Left renal cortex interstitium (tissue), 4 donors: ENCODE measurements at places on chromosomes 12 and 14. TPM values are rescaled to one million over a fixed set of nuclear protein-coding genes. Genes with fewer than 3 reads are reported as not detected.

GRCh38 chr14:24513009-24513408 lies 4.9 kb upstream of the CMA1 start:
- no peak for DNase-seq

DNA sequence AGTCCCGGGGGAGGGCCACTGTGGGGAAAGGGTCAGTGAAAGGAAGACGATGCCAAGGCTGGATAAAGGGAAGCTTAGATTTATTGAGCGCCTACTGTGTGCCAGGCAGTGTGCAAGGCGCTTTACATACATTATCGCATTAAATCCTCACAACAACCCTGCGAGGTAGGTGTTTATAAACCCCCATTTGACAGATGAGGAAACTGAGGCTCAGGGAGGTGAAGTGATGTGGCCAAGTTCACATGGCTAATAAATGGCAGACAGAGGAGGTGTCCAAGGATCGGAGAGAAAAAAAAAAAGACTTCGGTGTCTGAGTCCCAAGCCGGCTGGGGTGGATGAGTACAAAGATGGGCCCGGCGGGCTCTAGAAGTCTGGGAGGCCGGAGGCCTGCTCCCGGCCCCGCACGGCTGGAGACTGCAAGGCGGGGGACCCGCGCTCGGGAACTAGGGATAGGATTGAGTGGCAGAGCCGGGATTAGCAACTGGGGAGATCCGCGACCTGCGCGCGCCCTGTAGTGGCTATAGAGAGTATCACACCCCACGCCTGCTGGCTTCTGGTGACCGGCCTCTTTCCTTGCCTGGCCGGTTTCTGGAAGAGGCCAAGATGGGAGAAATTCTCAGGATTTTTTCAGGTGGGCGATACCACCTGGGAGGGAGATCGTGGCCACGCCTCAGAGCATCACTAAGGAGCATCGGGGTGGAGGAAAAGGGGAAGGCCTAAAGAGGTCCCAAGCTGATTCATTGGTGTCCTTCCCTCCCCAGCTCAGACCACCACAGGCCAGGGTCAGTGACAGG lies 3.9 kb downstream of the DDN start:
- no peak for DNase-seq

DNA sequence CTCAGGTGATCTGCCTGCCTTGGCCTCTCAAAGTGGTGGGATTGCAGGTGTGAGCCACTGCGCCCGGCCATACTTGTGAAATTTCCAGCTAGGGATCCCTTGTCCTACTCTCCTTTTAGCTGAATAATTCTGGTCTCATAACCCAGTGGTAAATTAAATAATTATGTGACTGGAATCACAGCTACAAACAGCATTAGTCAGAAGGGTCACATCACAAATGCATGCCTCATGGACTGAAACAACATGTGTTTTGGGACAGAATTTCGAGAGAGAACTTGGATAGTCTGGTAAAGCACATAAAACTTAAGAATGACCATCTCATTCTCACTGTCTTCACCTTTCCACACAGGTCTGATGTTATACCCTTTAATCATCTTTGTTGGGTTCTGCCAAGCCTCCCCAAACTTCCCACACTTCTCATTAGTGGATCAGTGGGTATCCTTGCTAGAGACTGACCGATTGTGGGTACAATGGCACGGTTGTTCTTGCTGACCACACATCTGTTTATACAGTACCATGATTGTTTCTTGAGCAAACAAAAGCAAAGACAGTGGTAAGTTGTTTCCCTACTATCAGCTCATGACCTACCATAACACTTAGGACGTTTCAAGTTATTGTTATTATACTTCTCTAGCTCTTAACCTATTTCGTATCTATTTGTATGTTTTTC lies 5.1 kb downstream of the GPRC5D start:
- DNase-seq, result no peak

DNA sequence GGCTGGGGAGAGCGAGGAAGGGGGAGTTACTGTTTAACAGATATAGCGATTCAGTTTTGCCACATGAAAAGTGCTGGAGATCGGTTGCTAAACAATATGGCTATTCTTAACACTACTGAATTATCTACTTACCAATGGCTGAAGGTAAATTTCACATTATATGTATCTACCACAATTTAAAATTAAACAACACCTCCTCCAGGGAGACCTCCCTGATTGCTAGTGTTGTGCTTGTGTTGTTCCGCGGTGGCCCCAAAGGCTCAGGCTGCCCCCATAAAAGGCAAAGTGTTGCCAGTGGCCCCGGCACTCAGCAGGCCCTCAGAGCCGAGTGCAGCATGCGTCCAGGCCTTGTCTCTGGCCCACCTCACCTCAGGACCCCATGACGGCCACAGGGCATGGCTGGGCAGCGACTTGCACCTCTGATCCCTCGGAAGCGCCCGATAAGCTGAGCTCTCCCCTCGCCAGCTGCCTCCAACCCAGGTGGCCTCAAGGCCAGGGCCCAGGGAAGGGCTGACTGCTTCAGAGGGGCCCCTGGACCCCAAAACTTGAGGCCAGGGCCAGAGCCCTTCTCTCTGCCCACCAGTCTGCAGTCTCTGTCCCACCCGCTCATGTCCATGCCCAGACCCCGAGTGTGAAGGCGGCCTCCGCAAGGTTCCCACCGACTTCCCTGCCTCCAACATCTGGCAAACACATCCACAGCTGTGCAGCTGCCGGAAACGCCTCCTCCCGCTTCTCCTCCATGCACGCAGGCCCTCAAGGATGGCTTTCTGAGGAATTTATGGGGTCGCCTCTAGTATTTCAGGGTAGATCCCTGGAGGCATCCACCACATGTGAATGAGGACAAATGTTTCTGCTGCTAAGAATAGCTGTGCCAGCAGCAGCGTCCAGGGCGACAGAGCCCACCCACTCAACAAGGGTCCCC lies 60.0 kb downstream of the NCOR2 start:
- no peak for DNase-seq

- DNase-seq, result no peak
Observed at GRCh38 chr12:69901221-69901905, 76.3 kb downstream of the MYRFL start.

GRCh38 chr14:23518709-23519108 lies 32.9 kb downstream of the ZFHX2 start:
- no peak for DNase-seq

DNA sequence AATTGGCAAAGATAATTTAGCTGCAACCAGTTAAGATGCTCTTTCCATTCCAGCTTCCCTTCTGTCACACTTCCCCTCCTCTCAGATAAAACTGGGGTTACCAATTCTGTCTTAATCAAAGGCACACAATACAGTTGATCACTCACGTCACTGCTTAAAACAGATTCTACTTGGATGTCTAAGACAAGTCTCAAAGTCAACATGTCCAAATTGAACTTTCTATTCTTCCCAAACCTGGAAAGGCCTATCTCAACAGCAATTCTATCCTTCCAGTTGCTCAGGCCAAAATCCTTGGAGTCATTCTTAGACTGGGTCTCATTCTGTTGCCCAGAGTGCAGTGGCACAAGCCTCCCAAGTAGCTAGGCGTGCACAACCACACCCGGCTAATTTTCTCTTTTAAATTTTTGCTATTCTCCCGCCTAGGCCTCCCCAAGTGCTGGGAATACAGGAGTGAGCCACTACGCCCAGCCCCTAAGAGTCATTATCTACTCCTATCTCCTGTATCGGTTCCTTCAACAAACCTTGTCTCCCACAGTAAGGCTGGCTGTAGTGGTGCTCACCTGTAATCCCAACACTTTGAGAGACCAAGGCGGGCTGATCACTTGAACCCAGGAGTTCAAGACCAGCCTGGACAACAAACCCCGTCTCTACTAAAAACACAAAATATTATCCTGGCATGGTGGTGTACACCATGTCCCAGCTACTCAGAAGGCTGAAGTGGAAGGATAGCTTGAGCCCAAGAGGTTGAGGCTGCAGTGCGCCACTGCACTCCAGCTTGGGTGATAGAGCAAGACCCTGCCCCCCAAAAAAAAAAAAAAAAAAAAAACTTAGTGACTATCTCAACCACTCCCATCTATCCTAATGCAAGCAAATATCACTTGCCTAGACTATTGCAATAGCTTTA lies 4.7 kb downstream of the RPS29 start:
- no peak for DNase-seq

DNA sequence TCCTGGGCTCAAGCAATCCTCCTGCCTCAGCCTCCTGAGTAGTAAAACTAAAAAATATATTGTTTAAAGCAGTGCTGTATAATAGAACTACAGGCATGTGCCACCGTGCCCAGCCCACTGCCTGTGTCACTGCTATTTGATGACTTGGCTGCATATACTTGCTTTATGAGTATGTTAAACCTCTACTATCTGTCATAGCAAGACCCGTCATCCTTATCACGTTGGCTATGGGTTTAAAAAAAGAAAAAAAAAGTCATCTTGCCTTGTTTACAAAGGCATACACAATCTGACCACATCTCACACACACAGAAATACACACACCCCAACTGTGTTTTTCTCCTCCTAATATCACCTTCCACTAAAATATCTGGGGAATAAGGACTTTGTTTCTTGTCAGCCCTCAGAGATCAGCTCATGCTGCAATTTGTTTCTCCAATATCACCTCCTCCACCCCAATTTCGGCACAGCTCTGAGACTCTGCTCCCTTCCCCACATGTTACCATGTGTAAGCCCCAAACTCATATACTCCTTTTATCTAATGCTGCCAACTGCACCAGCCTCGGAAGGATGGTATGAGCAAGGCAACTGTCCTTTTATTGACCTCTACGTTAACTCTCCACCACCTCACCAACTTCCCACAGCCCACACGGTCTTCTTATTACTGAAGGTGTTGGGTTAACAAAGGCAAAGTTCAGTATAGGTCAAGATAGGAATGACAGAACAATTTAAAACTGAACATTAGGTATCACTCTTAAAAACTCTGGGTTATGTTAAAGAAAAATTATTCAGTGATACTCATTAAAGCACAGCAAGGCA lies 802 bp upstream of the TMPRSS12 start:
- no peak for DNase-seq

DNA sequence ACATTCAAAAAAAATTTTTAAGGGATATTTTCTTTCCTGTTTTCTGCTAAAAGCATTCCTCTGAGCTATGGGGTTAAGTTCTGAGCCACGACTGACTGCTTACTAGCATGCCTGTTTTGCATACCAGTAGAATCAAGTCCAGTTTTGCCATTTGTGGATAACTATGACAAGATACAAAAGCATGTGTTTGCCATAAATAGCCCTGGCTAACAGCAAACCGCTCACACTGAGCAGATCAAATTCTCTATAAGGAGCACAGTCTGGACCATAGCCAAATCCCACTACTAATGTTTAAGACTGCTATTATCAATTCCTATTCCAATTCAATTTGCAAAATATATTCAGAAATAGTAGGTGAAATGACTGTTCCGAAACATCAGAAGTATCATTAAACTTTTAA lies 3.2 kb downstream of the CFL2 start:
- no peak for DNase-seq

DNA sequence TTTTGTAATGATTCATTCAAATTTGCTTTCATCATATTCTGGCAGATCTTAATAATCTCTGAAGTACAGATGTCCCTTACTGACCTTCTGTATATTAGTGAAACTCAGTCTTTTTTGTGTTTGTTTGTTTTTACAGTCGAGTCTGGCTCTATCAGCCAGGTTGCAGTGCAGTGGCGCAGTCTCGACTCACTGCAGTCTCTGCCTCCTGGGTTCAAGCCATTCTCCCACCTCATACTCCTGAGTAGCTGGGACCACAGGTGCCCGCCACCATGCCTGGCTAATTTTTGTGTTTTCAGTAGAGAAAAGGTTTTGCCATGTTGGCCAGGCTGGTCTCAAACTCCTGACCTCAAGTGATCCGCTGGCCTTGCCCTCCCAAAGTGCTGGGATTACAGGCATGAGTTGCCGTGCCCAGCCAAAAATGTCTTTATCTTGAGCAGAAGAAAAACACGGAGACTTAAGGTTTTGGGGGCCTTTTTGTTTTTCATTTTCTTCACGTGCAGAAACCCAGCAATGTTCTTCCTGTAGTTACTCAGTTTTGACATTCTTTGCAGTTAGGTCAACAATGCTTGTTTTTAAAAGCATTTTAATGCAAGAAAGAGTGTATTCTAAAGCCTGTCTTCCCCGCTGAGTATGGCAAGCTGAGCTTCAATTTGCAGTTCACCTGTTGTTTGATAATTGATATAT lies 79.5 kb downstream of the FAR2 start:
- DNase-seq, result no peak

The PTPRQ gene
- 18.3 TPM for polyA plus RNA-seq

The KLRD1 gene
- polyA plus RNA-seq, result 0.53 TPM

The CLEC1B gene
- polyA plus RNA-seq, result 1.4 TPM

The CD27 gene
- polyA plus RNA-seq, result 0.97 TPM
